Cortex of kidney (tissue), 1 donor: ENCODE measurements at places on chromosomes 12 and 14.

DNA sequence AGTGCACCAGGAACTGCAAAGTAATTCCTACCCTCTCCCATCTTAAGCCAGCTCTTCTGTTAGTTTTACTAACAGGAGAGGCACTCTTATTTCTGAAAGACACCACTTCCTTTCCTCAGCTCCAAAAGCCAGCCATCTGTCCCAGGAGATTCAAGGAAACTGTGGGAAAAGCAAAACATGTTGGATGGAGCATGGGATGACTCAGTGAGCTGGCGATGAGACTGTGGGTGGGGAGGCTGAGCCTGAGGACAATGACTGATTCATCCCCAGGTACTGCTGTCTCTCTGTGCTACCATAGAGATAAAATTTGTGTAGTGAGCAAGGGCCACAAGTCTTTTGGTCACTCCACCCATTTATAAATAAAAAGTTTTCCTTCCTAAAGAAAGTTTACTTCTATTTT lies 141.4 kb downstream of the MYRFL start:
- no peak for DNase-seq

- DNase-seq = no peak
Observed at GRCh38 chr12:88934163-88934747, 354.0 kb upstream of the KITLG start.

- no peak for DNase-seq
Observed at GRCh38 chr12:65597527-65597926, 226.8 kb upstream of the HMGA2 start.

DNA sequence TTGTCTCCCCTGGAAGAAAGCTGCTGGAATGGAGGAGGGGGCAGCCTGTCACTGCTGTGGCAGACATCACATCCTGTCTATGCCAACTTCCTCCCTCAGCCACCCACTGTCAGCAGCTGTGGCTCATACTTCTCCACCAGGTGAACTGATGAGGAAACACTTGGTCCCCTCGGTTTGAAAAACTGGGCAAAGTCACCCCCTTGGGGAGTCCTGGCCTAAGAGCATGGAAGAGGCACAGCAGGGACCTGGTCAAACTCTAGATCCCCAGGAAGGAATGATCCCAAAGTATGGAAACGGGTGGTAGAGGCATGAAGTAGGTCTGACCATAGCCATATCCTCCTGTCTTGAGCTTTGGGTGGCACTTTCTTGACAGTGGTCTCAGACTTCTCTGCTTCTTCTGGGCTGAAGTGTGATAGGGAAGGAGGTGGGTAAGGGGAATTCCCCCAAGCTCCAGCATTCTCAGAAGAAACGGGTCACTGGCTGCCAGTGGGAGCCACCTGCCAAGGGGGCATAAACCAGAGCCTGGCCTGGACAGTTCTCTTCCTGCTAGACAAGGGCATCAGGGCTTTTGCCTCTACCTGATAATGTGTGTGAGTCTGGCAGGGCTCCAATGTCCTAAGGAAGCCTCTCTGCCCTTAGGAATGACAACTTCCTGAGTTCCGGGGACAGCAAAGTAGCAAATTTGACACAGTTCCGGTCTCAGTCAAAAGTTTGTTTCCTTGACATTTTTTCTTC lies 36.0 kb downstream of the FMNL3 start:
- no peak for DNase-seq

GRCh38 chr14:64088647-64088964 lies 205.6 kb downstream of the ESR2 start:
- no peak for DNase-seq

DNA sequence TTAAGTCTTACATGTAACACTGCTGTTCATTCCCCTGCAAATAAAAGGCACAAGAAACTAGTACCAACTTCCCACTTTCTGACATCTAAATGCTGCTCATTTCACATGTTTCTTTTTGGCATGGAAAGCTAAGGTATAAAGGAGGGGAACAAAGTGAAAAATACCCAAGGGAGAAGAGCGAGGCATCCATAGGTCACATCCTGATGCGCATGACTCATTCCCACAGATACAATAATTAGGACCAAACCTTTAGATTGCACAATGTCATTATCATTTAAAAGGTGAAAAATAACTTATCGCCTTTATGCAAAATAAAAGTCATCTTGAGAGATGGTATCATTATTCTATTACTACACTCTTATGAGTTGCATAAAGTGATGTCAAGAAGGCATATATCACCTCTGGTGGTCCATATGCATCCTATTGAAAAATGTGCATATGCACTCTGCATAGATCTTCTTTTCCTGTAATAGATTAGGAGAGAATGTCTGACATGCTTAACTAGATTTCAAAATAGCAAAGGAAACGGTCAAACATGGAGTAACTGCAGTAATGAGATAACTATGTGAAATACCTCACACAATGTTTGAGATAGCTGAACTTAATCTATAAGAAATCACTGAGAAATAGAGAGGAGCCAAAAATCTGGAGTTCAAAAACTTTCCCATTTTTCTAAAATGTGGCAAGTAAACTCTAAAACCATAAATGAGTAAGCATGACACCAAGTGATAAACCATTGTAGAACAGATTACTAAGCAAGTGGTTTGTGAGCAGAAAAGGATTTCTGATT lies 382.5 kb upstream of the TMTC1 start:
- DNase-seq = no peak

DNA sequence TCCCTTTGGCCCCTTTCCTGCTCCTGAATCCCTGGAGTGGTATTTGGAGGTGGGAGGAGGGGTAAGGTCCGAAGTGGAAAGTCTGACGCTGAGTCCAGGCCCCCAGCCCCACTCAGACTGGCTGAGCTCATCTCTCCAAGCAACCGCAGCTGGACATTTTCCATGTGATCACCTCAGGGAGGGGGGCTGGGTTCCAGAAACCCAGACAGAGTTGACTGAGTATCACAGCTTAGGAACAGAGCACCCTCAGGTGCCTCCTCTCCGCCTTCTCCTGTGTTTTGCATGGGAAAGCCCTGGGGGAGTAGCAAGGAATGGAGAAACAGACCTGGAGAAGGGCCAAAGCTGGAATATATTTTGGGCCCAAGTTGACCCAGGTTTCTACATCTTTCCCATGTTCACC lies 8.0 kb upstream of the ITGA5 start:
- no peak for DNase-seq

GRCh38 chr12:115343601-115344000 lies 659.6 kb upstream of the TBX3 start:
- no peak for DNase-seq

DNA sequence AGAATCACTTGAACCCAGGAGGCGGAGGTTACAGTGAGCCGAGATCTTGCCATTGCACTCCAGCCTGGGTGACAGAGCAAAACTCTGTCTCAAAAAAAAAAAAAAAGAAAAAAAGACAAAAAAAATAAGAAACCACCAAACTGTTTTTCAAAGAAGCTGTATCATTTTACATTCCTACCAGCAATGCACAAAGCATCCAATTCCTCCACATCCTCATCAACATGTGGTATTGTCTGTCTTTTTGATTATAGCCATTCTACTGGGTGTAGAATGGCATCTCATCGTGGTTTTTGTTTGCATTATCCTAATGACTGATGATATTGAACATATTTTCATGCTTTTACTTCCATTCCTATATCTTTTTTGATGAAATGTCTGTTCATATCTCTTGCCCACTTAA lies 36.2 kb upstream of the GNG2 start:
- no peak for DNase-seq

DNA sequence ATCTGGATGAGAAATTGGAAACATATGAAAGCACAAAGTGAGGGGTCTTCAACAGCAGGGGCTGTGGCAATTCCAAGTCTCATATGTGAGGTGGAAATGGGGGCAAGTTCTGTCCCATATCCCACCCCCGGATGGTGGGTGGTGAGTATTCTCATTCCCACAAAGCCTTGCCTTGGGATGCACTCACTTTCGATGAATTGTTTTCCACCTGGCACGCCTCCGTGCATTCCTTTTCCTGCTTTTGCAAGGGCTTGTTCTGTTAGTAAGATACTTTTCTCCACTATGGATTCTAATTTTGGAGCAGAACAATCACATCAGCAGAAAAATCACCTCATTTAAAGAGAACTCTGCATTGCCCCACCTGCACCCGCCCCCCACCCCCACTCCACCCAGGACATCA lies 3.1 kb downstream of the LACRT start:
- DNase-seq = no peak

DNA sequence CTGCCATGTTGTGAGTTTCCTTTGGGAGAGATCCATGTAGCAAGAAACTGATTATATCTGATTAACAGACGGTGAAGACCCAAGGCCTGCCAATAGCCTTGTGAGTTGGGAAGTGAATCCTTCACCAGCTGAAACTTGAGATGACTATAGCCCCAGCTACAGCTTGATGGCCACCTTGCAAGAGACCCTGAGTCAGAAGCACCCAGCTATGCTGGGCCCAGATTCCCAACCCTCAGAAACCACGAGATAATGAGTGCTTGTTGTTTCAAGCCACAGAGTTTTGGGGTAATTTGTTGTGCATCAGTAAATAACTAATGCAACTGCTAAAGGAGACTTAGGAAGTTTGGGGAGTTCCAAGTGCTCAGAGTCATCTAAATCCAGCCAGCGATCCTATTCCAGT lies 80.3 kb downstream of the AVPR1A start:
- no peak for DNase-seq

GRCh38 chr14:75615200-75615599 lies 36.8 kb downstream of the FLVCR2 start:
- DNase-seq = no peak

DNA sequence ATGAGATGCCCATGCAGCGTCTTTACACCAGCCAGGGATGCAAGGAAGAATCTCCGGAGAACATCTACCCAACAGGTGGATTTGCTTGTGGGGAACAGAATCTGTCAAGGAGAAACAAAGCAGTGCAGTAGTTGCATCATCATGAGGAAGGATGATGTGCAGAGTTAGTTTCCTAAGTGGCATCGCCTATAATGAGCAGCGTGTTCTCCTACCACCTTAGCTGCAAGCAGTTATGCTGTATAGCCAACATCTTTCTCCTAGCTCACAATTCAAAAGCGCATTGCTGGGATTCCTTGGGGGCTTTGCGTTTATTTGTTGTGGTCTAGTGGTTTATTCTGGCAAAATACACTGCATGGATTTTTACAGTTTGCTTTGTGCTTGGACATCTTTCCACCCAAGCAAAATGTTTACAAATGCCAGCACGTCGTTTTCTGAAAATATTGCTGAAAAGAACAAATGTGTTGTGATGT lies 233.0 kb downstream of the RGS6 start:
- DNase-seq = no peak

- no peak for DNase-seq
Observed at GRCh38 chr12:108616941-108617858, 16.5 kb downstream of the SELPLG start.

GRCh38 chr12:96809522-96809921 lies 97.5 kb upstream of the NEDD1 start:
- DNase-seq = no peak

DNA sequence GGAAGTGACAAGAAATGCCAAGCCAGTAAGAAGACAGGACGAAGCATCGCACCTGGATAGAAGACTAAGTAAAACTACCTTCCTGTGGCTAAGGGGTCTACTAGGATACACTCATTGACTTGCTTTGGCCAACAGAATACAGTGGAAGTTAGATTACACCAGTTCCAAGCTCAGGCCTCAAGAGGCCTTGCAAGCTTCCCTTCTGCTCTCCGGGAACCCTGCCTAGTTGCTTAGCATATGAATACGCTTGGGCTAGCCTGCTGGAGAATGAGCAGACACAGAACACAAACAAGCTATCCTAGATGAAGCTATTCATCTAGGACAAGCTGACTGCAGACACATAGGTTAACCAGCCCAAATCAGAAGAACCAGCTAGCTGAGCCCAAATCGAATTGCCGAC lies 97.0 kb downstream of the DPF3 start:
- no peak for DNase-seq

DNA sequence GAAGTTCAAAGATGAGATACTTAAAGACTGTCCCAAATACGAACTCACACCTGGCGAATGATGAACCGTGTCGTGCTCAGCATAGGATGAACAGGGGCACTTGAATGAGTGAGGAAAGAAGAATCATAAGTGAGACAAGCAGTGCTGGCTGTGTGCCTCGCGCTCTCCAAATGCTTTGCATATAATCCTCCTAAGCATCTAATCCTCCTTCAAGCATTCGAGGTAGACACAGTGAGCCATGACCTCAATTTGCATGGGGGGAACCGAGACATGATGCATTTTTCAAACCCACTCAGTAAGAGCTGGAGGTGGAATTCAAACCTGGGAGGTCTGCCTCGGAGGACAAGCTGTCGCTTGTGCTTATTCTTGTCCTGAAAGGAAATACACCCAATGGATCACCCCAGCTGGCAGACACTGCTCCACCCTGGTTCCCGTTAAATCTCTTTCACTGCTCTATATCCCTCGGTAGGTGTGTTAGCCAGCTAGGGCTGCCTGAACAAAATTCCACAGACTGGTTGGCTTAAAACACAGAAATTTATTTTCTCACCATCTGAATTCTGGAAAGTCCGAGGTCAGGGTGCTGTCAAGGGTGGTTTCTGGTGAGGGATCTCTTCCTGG lies 274.0 kb downstream of the SLC15A4 start:
- no peak for DNase-seq

GRCh38 chr12:93723568-93723930 lies 46.4 kb downstream of the CRADD start:
- no peak for DNase-seq

- no peak for DNase-seq
Observed at GRCh38 chr14:98958632-98959031, 313.4 kb downstream of the BCL11B start.

DNA sequence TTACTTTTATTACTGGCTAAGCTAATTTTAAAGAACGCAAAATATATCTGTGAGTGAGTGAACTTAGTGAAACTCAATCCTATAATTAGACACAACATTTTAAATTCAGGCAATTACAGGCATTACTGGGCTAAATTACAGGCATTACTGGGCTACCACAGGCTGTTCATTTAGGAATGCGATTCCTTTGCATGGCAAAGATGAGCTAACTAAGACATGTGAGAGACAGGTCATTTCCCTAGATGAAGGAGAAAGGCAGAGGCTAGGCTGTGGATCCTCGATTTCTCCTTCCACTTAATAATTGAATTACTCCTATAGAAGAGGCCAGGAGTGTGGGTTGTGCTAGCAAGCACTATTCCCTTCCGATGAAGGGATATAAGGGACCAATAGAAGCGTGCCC lies 429.4 kb upstream of the LMO3 start:
- DNase-seq = no peak

DNA sequence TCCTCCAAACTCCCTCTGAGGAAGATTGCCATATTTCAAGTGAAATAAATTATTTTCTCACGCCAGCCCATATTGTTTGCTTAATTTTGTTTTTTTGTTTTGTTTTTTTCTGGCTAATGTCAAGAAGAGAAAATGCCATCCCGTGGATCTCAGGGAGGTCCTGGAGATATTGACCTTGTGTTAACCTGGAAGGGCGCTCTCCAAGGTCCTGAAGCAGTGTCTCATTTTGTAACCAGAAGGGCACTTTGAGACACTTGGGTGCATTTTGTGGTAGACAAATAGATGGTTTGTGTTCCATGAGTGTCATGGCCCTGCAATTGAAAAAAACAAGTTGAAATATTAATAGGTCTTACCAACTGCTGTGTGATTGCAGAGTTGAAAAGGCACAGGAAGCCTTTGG lies 268.9 kb downstream of the SUDS3 start:
- no peak for DNase-seq
